ENCODE measurements at places on chromosomes 7 and 10. TPM values are rescaled to one million over a fixed set of nuclear protein-coding genes. Genes with fewer than 3 reads are reported as not detected.

YKT6 gene
- 111 TPM for total RNA-seq

RBP4 gene
- total RNA-seq = 7.5 TPM

MYH16 gene
- total RNA-seq = 0.51 TPM

IFIT2 gene
- total RNA-seq = 3.6 TPM

ZNF273 gene
- total RNA-seq = 2.8 TPM

GIMAP6 gene
- not detected for total RNA-seq

PRSS37 gene
- not detected for total RNA-seq

A1CF gene
- 0.11 TPM for total RNA-seq

ZNF37A gene
- total RNA-seq = 5.7 TPM

APBB1IP gene
- 10.0 TPM for total RNA-seq

KIF20B gene
- 16.1 TPM for total RNA-seq

NMT2 gene
- 29.1 TPM for total RNA-seq

CNTNAP2 gene
- total RNA-seq = not detected

MCM10 gene
- total RNA-seq = 27.1 TPM

CCDC186 gene
- 5.2 TPM for total RNA-seq

TAS2R5 gene
- 0.50 TPM for total RNA-seq

SEM1 gene
- 390 TPM for total RNA-seq

PTN gene
- not detected for total RNA-seq

OR2F2 gene
- total RNA-seq = not detected

NRF1 gene
- 11.5 TPM for total RNA-seq

FAM170B gene
- total RNA-seq = not detected

PDGFA gene
- 29.4 TPM for total RNA-seq

Measured in A549 treated with RU486 at 1 μM for 4 hours (cell line).